Endodermal cell (in vitro differentiated cells): ENCODE measurements at places on chromosomes 13 and 19. TPM values are rescaled to one million over a fixed set of nuclear protein-coding genes. Genes with fewer than 3 reads are reported as not detected.
A peak's percentile ranks its signal among the peaks of the same experiment; 100 is the strongest.

- H3K27me3 ChIP-seq, result peaks cover 29% of the 10 kb centered on the region
- no peak for DNase-seq
- H3K27ac ChIP-seq, result no peak overlapping the region
- no peaks in the 10 kb centered on the region for H3K36me3 ChIP-seq
- H3K4me1 ChIP-seq, result no peaks in the 10 kb centered on the region
Measured at GRCh38 chr13:94427313-94427953, 52.0 kb downstream of the DCT start.

GRCh38 chr19:2944403-2944774 is 382 bp downstream of the ZNF77 start:
- H3K36me3 ChIP-seq, result no peaks in the 10 kb centered on the region
- H3K4me3 ChIP-seq, result peak overlapping the region; percentile 81
- H3K27me3 ChIP-seq, result no peaks in the 10 kb centered on the region
- DNase-seq, result no peak
- no peaks in the 10 kb centered on the region for H3K4me1 ChIP-seq

GRCh38 chr19:30096596-30097370 is 154.7 kb downstream of the URI1 start:
- H3K4me1 ChIP-seq, result no peaks in the 10 kb centered on the region
- no peak overlapping the region for H3K27ac ChIP-seq
- no peak overlapping the region for H3K4me3 ChIP-seq
- no peaks in the 10 kb centered on the region for H3K36me3 ChIP-seq
- peaks cover 12% of the 10 kb centered on the region for H3K27me3 ChIP-seq

DNA sequence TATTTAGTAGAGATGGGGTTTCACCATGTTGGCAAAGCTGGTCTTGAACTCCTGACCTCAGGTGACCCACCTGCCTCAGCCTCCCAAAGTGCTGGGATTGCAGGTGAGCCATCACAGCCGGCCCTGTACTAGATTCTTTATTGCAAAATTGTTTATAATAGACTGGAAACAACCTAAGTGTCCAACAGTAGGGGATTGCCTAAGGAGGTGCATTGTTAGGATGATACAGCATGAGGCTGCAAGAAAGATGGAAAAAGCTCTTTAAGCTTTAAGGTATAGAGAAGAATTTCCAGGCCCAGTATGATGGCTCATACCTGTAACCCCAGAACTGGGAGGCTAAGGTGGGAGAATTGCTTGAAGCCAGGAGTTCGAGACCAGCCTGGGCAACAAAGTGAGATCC is 8.2 kb downstream of the BCAT2 start:
- no peaks in the 10 kb centered on the region for H3K4me1 ChIP-seq
- H3K36me3 ChIP-seq, result peaks cover 5% of the 10 kb centered on the region
- DNase-seq, result no peak
- H3K4me3 ChIP-seq, result no peak overlapping the region

DNA sequence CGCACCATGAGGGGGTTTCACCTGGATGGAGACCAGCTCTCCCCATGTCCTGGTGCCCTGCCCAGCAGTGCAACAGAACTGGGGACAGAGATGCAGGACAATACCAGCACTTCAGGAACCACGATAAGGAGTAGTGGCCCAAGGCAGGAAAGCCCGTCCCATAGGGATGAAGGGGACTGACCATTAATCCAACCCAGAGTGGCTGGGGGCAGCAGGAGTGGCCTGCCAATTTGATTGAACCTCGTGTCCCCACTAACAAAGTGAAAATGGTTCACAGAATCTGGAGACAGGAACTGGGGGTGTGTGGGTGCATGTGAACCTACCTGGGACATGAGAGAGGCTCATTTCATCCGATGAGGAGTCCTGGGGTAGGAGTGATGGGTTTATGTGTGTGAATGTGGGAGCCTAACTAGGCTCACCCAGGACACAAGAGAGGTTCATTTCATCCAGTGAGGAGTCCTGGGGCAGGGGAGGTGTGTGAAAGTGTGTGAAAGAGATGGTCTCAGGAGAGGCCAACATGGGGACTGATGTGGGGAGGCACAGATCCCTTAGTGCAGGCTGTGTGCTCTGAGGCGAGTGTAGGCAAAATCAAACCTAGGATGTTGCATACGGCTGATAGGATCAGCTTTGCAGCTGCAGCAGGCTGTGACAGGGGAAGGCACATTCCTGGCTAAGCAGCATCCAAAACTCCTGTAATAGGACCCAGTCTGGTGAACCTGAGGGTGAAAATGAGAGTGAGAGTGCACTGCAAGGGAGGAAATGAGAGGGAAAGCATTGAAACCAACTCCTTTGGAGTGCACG is 98.2 kb downstream of the ZNF429 start:
- no peaks in the 10 kb centered on the region for H3K27me3 ChIP-seq
- no peaks in the 10 kb centered on the region for H3K36me3 ChIP-seq
- H3K27ac ChIP-seq, result no peak overlapping the region

The MRI1 gene
- total RNA-seq, result 27.6 to 30.8 TPM (median 29.6 TPM) in 3 replicates
